ENCODE measurements at places on chromosomes 1 and 21.

DNA sequence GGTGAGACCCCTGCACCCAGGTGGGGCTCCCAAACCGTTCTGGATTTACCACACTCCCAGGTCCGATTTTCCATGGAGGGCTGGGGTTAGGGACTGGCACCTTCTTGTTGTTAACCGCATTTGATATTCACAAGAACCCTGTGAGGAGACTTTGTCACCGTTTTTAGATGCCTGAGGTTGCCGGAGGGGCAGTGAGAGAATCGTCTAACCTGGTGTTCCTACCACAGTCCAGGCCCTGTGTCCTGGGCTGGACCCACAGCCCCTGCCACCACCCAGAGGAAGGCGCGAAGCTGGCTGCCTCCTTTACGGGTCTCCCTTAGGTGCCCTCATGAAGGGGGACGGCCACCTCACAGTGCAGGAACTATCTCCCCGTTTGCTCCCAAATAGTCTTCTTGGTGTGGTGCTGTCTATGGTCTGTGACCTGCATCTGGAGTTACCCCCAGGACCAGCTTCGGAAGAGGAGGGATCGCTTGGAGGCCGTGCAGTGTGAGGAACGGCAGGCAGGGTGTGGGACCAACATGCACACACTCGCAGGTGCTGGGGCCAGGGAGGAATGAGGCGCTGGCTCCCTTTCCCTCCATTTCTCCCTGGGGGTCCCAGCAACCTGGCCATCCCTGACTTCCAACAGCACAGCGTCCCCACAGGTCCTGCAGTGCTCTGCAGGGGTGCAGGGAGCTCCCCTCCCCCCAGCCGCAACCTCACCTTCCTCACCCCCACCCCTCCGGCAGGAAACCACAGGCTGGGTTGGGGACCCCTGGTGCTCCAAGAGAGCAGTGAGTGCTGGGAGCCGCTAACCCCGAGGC, 7.0 kb downstream of the SIM2 start:
- DNase-seq: no peak

DNA sequence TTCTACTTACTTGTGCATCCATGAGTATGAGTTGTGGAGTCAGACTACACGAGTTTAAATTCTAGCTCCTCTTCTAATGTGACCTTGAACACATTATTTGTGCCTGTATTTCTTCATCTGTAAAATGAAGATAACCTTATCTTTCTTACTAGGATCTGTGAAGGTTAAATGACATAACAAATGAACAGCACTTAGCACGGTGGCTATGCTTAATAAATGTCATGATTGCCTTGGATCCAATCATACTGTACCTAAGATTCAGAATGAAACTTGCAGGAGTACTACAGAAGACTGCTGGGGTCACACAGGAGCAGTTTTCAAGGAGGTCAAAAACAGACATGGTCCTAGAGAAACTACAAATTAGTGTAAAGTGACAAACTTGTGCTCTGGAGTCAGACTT, 22.2 kb upstream of the ALG14 start:
- DNase-seq: no peak

GRCh38 chr1:17447501-17447992, 8.1 kb upstream of the RCC2 start:
- no peak for DNase-seq

DNA sequence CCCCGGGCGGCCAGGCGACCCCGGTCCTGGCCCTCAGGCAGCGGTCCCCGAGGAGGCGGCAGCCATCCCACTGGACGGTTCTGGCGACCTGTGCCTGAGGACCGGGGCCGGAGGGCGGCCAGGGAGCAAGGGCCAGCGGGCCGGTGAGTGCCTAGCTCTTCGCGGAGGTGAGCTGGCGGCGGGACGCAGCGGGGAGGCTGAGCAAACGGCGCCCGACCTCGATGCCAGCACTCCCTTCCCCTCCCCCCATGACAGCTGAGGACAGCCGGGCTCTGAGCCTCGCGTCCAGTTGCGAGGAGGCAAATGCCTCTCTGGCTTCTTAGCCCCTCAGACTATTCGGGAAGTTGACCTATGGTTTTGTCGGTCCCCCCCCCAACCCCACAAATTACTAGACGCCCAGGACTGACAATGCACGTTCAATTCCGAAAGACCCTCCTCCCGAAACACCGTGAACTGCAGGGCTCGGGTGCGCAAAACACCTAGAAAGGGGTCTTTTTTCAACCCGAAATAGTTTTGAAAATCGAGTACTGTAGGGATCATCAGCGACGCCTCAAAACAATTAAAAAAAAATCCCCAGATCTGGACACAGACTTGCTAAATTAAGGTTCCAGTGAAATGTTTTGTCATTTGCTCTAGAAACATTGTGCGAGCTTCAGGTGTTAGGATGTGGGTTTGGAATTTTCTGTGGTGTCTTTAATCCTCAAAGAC, 8.3 kb downstream of the CDKN2C start:
- no peak for DNase-seq

DNA sequence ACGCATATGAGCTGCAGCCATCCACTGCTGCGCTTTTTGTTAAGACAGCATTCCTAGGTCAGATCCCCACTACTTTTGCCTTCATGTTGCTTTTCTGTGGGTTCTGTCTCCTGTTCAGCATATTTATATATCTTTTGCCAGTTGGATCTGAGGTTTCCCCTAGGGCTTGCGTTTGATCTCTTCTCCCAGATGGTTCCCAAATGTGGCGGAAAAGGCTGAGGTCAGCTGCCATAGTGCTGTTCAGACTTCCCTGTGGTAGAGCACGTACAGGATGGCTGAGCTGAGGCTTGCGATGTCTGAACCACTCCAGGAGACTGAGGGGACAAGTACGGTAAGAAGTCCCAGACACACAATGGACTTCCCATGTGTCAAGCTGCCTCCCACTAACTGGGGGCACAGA, 39.8 kb downstream of the COL6A1 start:
- no peak for DNase-seq

DNA sequence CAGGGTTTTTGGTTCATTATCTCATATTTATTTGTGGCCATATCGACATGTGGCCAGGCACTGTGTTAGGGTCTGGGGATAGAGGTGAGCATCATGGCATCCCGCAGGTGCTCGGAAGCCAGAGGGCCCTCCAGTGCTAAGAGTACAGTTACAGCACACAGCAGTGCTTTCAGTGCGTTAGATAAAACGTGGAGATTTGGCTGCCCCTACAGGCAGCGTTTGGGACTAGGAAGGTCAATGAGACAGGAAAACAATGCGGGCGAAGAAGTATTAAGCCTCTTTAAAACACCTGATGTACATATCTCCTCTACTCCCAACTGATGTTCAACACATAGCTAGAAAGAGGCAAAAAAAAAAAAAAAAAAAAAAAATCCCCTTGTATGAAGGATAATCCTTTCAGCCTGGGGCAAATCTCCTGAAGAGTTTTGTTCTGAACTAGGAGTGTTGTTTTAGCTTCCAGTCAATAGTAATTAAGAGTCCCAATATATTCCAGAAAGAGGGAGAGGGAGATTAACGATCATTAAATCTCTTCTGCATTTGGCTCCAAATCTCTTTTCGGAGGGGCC, 80.1 kb downstream of the CAPZB start:
- DNase-seq: no peak

GRCh38 chr1:89762779-89763648, 57.8 kb upstream of the LRRC8D start:
- DNase-seq: peak; percentile 72
